ENCODE measurements at places on chromosomes 1 and 21.

GRCh38 chr1:226203655-226204054 is 17.1 kb upstream of the ACBD3 start:
- DNase-seq: no peak

GRCh38 chr1:222071387-222071786 is 329.5 kb upstream of the DUSP10 start:
- no peak for DNase-seq

- DNase-seq: no peak
These were observed 68.9 kb upstream of the COL11A1 start for GRCh38 chr1:103177108-103177775.

GRCh38 chr1:242524571-242525359 is at the start of gene PLD5:
PLD5 (minus strand) TSS chr1:242524697.
- no peak for DNase-seq

- DNase-seq: no peak
These were observed 294.9 kb upstream of the DEPDC1 start for GRCh38 chr1:68791800-68792199.

DNA sequence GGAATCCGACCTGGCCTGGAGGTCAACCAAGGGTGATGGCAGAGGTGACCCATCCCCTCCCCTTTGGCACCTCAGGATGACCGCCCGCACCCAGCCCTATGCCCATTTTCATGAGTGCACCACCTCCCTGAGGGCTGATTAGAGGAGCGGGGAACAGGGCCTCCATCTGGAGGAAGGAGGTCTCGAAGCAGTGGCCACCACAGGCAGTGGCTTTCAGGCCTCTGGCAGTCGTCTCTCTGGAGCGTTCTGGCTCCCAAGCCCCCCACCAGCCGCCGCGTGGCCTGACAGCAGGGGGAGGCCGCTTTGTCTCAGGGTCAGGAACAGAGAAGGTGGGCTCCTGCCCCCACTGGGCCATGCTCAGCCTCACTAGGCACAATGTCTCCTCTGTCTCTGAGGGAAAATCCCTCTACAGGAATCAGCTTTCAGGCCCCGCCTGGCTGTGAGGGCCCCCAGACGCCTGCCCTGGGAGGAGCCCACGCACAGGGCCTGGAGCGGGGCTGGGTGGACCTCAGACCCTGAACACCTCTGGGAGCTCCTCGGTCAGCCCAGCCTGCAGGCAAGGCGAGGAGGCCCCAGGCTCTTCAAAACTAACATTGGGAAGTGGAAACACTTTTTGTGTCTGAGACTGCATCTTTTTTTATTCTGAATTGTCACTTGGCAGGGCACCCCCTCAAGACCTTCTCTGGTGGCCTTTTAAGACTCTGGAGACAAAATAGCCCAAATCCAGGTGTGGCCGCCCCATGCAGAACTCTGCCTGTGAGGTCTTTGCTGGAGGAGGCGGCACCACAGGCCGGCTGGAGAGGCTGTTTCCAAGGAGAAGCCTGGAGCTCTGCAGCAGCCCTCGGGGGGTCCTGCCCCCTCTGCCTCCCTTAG is 127.7 kb upstream of the ARHGEF16 start:
- no peak for DNase-seq

DNA sequence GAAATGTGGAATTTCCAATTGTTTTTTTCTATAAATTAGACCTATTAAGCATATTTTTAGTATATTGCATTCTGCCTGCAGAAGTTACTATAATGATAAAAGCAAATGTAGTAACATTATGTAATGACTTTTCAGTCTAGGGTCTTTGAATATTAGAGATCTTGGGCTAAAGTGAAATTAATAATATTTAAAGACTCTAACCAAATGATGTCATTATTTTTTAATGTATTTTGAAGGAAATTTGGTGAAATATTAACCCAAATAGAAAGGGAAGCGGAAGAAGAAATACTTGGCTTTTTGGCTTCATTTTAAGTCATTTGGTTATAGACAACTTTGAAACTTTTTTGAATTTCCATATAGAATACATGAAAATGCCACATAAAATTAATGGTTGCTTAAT is 26.8 kb downstream of the RAB4A start:
- no peak for DNase-seq

DNA sequence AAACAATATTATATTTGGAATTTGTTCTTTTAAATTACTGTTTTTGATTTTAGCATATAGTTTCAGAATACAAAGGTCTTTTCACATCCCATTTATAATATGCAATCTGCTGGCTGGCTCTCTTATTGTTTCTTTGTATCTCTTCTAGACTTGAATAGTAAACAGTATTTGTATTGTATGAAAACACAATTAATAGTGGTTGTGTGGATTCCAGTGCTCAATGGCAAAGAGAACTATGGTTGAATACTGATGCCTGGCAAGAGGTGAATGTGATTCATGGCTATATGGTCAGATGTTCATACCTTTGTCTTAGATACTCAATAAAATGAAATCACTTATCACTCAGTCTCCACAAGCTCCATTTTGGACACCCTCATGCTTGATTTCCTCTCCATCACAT is 37.2 kb downstream of the OR6Y1 start:
- DNase-seq: no peak

Measured in activated T-cell treated with anti-CD3 and anti-CD28 coated beads for 24 hours (primary cell).